ENCODE measurements at places on chromosomes 16 and 17. TPM values are rescaled to one million over a fixed set of nuclear protein-coding genes. Genes with fewer than 3 reads are reported as not detected.

The SLC5A11 gene
- total RNA-seq = not detected

The TRPV3 gene
- 0.33 TPM for total RNA-seq

The PRSS36 gene
- total RNA-seq = 8.4 TPM

The CACNA1H gene
- 244 TPM for total RNA-seq

The LAT gene
- total RNA-seq = 6.2 TPM

The FOXN1 gene
- not detected for total RNA-seq

The CCDC200 gene
- not detected for total RNA-seq

The FA2H gene
- total RNA-seq = 0.50 TPM

The CDH5 gene
- total RNA-seq = 62.8 TPM

The ZSCAN10 gene
- total RNA-seq = not detected

The TP53TG3C gene
- total RNA-seq = not detected

The GDPD1 gene
- 0.75 TPM for total RNA-seq

The SYT17 gene
- 6.3 TPM for total RNA-seq

The ANTKMT gene
- 26.5 TPM for total RNA-seq

The MRPS23 gene
- 22.2 TPM for total RNA-seq

The CCT6B gene
- 3.8 TPM for total RNA-seq

The BRIP1 gene
- 0.33 TPM for total RNA-seq

The LUC7L gene
- 52.5 TPM for total RNA-seq
